HL-60 (cell line): ENCODE measurements at places on chromosomes 2 and 18.

DNA sequence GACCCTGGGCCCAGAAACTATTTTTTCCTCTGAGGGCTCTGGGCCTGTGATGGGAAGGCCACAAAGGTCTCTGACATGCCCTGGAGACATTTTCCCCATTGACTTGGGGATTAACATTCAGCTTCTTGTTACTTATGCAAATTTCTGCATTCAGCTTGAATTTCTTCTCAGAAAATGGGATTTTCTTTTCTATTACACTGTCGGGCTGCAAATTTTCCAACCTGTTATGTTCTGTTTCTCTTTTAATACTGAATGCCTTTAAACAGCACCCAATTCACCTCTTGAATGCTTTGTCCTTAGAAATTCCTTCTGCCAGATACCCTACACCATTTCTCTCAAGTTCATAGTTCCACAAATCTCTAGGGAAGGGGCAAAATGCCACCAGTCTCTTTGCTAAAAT lies 241.0 kb downstream of the HNMT start:
- no peak for DNase-seq

- no peak for DNase-seq
Observed at GRCh38 chr2:227482638-227483340, 10.8 kb downstream of the AGFG1 start.

DNA sequence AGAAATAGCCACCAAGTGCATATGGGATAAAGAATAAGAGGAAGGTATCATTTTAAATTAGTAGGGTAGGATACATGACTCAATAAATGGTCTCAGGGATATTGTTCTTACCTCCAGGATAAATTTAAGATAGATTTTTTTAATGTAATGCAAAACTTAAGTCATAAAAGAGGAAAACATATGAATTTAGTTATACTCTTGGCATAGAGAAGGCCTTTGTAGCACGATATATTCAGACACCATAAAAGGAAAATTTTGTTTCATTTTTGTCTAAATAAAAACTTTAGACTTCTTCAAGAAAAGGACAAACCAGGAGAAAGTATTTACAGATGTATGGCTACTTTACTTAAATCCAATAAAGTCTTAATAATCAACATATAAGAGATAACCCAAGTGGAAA lies 78.5 kb upstream of the CAB39 start:
- no peak for DNase-seq

GRCh38 chr18:23890589-23890988 lies 124.0 kb upstream of the TTC39C start:
- DNase-seq = no peak

DNA sequence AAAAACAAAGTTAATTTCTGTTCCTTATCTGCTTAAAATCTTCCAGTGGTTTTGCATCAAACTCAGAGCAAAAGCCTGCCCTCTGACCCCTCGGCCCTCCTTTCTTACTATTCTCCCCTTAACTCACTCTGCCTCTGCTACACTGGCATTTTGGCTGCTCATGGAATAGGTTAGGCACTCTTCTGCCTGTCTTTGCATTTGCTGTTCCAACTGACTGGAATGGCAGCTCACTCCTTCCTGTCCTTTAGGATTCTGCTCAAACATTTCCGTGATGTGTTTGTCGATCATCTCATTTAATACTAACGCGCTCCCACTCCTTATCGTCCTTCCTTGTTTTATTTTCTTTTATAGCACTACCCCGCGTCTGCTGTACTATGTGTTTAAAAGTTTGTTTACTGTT lies 815 bp downstream of the CEBPZ start:
- DNase-seq = no peak

DNA sequence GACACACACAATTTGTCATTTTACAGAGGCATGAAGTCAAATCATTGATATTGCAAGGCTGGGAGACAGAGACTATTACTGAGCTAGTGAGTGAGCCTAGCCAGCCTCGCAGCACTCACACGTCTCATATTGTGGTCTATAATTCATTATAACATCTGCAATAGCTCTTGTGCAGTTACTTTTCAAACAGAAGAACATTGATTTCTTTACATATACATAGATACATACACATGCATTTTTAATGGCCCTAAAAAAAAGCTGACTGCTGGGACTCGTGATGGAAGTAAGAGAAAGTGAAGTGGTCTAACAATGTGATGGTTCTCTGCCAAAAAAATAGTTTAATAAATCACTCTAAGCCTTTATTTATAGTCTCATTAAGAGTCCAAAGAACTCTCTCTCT lies 56.8 kb downstream of the KIAA2012 start:
- no peak for DNase-seq
